ENCODE measurements at places on chromosomes 16 and 17. TPM values are rescaled to one million over a fixed set of nuclear protein-coding genes. Genes with fewer than 3 reads are reported as not detected.

Gene MAPT
- total RNA-seq = 2.7 TPM

Gene GCSH
- total RNA-seq = 47.5 TPM

Gene LGALS9B
- not detected for total RNA-seq

Gene DNAJA3
- total RNA-seq = 123 TPM

Gene NR1D1
- total RNA-seq = 7.1 TPM

GRCh38 chr17:67157732-67158639 is 87.0 kb downstream of the HELZ start:
- peaks cover 11% of the 10 kb centered on the region for H3K36me3 ChIP-seq
- H3K4me3 ChIP-seq = no peak overlapping the region
- peak; percentile 60 for DNase-seq
- H3K27me3 ChIP-seq = no peaks in the 10 kb centered on the region
- H3K4me1 ChIP-seq = peaks cover 15% of the 10 kb centered on the region

DNA sequence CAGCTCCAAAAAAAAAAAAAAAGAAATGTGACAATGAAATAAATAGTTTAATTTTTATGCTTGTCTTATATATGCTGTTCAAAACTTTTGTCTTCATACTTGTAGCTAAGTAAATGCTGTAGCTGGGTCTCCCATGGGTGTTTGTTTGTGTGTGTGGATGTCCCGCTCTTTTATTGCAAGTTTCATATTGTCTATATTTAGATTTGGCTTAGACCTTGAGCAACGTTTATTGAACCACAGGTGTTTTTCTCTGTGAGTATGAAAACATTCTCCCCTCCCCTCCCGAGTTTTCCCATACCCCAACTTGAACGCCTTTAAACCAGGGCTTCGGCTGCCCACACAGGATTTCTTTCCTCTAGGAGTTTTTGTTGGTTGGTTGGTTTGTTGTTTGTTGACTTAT is 45.2 kb downstream of the MFSD11 start:
- H3K36me3 ChIP-seq = peaks cover 9% of the 10 kb centered on the region
- H3K4me1 ChIP-seq = peaks cover 9% of the 10 kb centered on the region
- no peaks in the 10 kb centered on the region for H3K27me3 ChIP-seq
- H3K4me3 ChIP-seq = no peak overlapping the region
- H3K27ac ChIP-seq = no peak overlapping the region

- H3K27me3 ChIP-seq = no peaks in the 10 kb centered on the region
- no peak overlapping the region for H3K27ac ChIP-seq
- peaks cover 16% of the 10 kb centered on the region for H3K4me1 ChIP-seq
- no peak for DNase-seq
- H3K36me3 ChIP-seq = peaks cover 75% of the 10 kb centered on the region
Observed at GRCh38 chr17:56936697-56937322, 23.0 kb upstream of the TRIM25 start.

DNA sequence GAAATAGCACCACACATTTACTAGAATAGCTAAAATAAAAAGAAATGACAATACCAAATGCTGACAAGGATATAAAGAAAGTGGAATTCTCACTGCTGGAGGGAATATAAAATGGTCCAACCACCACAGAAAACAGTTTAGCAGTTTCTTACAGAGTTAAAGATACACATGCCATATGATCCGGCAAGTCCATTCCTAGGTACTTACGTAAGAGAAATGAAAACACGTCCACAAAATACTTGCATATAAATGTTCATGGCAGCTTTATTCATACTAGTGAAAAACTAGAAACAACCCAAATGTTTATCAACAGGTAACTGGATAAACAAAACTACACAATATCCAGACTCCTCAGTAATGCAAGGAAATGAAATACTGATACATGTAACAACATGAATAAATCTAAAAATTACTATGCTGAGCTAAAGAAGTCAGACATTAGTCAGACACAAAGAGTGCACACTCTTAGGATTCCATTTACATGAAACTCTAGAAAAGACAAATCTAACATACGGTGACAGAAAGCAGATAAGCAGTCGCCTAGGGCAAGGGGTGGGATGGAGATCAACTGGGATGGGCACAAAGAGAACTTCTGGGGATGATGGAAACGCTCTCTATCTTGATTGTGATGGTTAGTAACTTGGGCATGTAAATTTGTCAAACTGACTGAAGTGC is 76.4 kb downstream of the SMG6 start:
- no peak overlapping the region for H3K4me3 ChIP-seq
- no peak overlapping the region for H3K27ac ChIP-seq
- no peaks in the 10 kb centered on the region for H3K27me3 ChIP-seq
- DNase-seq = no peak
- no peaks in the 10 kb centered on the region for H3K36me3 ChIP-seq

- DNase-seq = no peak
- H3K4me3 ChIP-seq = no peak overlapping the region
- H3K4me1 ChIP-seq = no peaks in the 10 kb centered on the region
- no peak overlapping the region for H3K27ac ChIP-seq
- H3K36me3 ChIP-seq = no peaks in the 10 kb centered on the region
- H3K27me3 ChIP-seq = no peaks in the 10 kb centered on the region
Observed at GRCh38 chr16:74372953-74373846, 2.9 kb upstream of the NPIPB15 start.

GRCh38 chr16:87570938-87571867 is 31.1 kb upstream of the JPH3 start:
- no peaks in the 10 kb centered on the region for H3K36me3 ChIP-seq
- peak; percentile 54 for DNase-seq
- H3K4me1 ChIP-seq = 0 out of 2 replicates have a peak, but pooled peaks cover 4% of the 10 kb centered on the region
- no peak overlapping the region for H3K4me3 ChIP-seq
- H3K27me3 ChIP-seq = peaks cover 3% of the 10 kb centered on the region
